AG20443 (cell line): ENCODE measurements at places on chromosomes 5 and 9.

DNA sequence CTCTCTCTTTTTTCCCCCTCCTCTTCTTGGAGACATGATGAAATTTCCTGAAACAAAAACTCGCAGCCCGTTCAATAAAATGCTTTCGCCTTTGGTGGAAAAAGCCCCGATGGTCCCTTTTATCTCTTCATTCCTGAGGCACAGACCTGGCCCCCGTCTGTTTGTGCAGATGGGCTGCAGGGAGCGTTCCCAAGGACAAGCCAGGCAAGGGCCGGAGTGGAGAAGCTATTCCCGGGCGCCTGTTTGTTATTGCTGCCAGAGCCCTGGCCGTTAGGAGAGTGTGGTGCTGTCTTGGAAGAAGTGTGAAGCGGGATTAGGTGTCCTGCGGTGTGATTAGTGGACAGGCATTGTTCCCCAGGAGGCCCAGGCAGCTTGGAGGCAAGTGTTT, 71.9 kb downstream of the SMIM23 start:
- no peak for DNase-seq

DNA sequence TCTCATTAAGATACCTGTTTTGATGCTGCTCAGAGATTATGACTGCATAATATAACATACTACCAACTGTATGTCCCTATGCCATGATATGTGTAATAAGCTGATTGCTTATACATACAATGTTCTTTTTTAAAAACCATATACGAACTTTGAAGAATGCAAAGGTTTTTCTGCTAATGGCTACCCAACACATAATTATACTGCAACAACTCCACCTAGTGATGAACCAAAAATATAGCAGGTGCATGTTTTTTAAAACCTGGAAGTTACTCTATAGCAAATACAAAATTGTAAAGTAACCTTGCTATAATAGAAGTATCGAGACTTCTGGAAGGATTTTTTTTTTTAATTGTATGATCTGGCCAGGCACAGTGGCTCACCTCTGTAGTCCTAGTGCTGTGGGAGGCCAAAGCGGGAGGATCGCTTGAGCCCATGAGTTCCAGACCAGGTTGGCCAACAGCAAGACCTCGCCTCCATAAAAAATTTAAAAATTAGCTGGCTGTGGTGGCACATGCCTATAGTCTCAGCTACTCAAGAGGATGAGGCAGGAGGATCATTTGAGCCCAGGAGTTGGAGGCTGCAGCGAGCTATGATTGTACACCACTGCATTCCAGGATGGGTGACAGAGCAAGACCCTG, 49.1 kb downstream of the HOMER1 start:
- peak; percentile 50 for DNase-seq

- DNase-seq, result no peak
Measured at GRCh38 chr5:8491254-8491653, 622.3 kb downstream of the MTRR start.

- no peak for DNase-seq
Measured at GRCh38 chr9:132056717-132057560, 22.7 kb downstream of the MED27 start.

DNA sequence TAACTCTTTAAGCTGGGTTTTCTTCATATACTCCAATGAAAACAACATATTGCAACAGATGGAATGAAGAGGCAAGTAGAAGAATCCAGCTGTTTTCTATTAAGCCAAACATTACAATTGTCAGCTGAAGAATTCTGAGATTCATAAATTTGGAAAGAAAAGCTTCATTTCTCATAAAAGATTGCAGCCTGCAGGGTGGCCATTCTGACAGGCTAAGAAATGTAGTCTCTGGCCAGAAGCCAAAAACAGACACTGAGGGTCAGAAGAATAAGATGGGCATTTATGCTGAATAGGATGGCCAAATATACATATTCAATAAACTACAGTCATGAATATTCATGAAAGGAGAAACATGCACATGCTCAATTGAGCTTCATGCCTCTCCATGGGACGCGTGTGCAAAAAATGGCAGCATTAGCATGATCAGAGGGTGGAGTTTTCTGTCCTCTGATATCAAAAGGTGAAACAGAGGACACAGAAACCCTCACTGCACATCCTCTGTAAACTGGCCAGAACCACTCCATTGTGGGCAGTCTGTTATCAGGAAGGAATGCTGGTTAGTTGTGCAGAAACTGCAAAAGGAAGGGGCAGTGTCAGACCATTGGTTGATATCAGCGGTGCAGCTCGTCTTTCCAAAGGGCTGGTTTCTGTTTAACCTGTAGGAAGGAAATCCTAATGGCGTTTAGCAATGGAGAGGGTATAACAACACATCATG, 50.2 kb downstream of the FXN start:
- peak; percentile 52 for DNase-seq

DNA sequence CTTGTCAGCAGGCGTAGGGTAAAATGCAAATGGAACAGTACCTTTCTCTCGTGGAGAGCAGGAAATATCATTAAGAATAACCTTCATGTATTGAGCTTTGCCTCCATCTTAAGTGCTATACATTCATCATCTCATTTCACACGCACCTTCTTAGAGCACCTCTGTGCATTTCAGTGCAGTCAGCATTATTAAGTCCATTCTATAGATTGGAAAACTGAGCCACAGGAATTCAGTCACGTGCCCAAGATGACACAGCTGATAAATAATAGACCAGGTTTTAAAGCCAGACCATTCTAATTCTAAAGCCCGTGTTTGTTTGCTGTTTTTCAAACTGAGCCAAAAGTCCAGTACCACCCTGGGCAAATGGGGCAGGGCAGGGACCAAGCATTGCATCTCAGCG, 109.2 kb upstream of the WWC1 start:
- DNase-seq, result no peak

DNA sequence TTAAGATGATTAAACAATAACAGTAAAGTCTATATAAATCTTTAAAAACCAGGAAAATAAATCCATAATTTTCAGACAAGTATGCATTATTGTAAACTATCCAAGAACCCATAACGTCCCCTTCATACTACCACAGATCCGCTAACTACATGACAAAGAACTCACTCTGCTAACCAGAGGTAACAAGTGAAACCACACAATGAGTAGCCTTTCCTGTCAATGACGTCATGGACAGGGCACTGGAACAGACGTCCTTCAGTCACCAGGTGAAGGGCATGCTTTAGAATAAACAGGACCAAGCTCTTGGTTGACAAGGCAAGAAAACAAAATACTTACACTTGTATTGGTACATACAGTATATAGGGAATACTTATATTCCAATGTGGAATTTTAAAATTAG, 45.2 kb downstream of the RNF130 start:
- DNase-seq, result no peak

- DNase-seq, result no peak
Measured at GRCh38 chr5:31427013-31427723, 104.7 kb downstream of the DROSHA start.

DNA sequence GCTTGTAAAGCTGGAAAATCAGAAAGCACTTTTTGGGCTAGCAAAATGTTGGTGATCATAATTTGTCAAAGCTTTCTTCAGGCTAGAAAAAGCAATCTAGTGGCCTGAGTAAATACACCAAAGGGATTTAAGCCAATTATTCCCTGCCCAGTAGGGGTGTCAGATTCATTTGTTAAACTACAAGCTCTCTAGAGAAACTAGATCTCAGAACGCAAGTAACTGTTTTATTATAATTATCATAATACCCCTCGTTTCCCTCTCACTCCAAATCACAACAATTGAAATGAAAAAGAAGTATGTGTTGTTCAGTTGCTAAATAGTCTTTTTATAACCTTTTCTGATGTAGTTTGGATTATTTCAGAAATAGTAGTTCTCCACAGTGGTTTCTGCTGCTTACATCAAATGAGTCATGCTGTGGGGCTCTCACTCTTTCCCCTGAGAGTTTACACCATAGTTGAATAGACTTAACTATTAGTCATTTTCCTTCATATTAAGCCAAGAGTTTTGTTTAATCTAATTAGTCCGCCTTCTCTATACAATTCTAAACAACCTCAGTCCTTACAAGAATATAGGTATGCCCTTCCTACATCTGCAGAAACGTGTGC, 918.6 kb upstream of the DMAC1 start:
- no peak for DNase-seq
